ENCODE measurements at places on chromosomes 11 and 22. TPM values are rescaled to one million over a fixed set of nuclear protein-coding genes. Genes with fewer than 3 reads are reported as not detected.

Gene DNAJB7
- total RNA-seq: not detected

Gene ARHGEF17
- 7.4 TPM for total RNA-seq

DNA sequence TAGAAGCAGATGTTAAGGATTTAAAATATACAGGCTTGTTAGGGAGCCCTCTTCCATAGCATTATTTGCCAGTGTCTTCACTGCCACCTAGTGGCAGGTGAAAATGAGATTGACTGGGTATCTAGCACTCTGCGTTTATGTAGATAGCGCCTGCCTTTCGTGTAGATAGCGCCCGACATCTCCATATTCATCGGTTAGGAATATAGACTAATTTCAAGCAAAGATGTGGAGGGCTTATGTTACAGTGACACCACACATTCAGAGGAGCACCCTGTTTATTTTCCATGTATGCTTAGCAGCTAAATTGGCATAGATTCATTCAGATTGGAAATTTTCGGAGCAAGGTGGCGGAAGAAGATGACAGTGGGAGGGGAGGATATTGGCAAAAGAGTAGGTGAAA, 72.0 kb downstream of the SLC5A12 start:
- H3K4me1 ChIP-seq: no peaks in the 10 kb centered on the region
- no peak overlapping the region for H3K27ac ChIP-seq
- no peak overlapping the region for H3K4me3 ChIP-seq
- peak; percentile 64 for DNase-seq
- H3K27me3 ChIP-seq: no peaks in the 10 kb centered on the region

GRCh38 chr11:119590651-119591351, 138.2 kb downstream of the NECTIN1 start:
- peak; percentile 69 for DNase-seq
- peak overlapping the region; percentile 24 for H3K27ac ChIP-seq
- H3K4me1 ChIP-seq: peaks cover 10% of the 10 kb centered on the region
- H3K27me3 ChIP-seq: no peaks in the 10 kb centered on the region

DNA sequence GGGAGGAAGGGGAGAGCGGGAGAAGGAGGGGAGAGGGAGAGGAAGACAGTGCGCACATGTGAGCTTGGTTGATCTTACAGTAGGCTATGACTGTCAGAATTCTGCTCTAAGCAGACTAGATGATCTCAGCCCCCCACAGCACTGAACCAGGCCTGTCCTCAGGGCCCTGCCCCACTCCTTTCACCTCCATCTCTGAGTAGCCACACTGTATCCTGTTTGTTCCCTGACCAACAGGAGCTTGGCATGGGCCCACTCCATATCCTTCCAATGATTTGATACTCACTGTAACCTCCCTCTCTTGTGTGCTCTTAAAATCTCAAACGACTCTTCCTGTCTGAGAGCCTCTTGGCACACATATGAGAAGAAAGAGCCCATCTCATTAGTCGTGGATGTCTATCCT, 86.1 kb upstream of the PARVA start:
- H3K27me3 ChIP-seq: no peaks in the 10 kb centered on the region
- DNase-seq: no peak
- H3K36me3 ChIP-seq: no peaks in the 10 kb centered on the region
- no peak overlapping the region for H3K4me3 ChIP-seq

DNA sequence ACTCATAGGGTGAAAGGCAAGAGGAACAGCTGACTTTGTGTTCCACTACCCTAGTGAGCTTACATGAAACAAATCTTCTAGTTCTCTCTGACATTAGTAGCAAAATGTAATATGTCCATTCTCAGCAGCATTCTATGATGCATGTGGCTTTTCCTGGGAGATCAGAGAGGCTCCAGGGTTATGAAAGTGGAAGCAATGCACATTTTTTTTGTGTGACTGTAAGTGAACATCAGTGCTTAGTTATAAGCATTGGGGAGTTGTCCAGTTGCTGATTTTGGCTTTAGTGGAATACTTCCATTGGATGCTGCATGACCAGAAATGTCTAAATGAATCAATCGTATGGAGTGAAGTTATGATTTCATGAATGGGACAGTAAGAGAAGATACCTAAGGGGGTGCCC, 255.9 kb downstream of the FAT3 start:
- no peaks in the 10 kb centered on the region for H3K27me3 ChIP-seq
- H3K4me3 ChIP-seq: no peak overlapping the region
- H3K27ac ChIP-seq: no peak overlapping the region
- H3K4me1 ChIP-seq: no peaks in the 10 kb centered on the region

- no peaks in the 10 kb centered on the region for H3K4me1 ChIP-seq
- H3K27ac ChIP-seq: no peak overlapping the region
- H3K4me3 ChIP-seq: no peak overlapping the region
Observed at GRCh38 chr11:91173701-91174100, 950.9 kb upstream of the CHORDC1 start.
